ENCODE measurements at places on chromosomes 1 and 21.

DNA sequence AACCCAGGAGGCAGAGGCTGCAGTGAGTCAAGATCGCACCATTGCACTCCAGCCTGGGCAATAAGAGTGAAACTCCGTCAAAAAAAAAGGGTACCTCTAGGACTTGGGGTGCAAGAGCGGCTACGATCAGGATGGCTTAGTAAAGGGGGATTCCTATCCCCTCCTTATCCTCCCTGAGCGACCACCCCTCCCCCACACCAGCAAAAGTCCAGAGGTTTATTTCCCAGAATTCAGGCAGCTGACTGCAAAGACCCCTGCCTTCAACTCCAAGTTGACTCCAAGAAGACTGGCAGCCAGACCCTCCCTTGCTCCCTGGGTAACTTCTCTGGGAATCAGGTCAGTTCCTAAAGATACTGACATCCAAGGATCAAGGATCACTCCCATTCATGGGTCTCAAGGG is 12.4 kb upstream of the PRDM16 start:
- no peak for DNase-seq

DNA sequence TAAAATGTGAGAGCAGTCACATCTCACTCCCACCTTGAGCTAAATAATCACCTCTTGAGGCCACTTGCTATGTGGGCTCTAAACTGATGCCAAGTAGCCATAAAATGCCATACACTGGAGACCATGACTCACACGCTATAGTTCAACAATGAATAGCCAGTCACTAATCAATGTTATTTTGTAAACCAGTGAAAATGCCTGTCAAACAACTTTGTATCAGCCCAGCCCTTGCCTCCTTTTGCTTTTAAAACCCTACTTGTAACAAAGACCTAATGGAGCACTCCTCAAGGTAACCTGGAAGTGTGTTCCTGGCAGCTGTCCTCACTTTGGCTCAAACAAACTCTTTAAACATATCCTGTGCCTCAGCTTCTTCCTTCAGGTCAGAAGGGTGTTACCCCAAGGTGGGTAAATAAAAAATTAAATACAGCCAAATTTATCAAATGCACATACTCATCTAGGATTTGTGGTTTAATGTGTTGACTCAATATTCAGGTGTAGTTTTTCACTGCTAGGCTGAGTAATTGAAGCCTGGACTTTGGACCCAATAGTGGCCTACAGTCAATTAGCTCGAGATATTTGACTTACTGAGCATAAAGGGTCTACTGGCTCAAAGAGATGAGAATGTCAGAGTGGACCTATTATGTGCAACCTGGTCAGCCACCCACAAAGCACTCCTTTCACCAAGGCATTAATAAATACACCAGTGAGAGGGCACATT is 154.3 kb downstream of the COQ8A start:
- DNase-seq: no peak

DNA sequence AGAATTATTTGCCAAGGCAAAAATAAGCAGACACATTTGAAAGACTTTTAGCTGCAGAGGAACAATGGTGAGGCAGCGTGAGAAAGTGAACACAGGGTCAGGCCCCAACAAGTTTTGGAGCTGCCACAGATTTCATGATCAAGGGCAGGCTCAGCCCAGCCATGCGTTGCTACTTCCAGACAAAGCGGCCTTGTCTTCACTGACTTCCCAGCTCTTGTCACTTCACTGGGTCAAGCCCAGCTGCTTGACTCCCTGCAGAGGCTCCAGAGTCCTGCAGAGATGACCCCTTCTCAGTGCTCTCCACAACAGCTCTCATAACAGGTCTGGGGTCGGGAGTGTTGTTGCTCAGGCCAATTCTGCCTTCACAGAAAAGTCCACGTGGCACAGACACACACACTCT is 35.8 kb downstream of the HHAT start:
- no peak for DNase-seq

- DNase-seq: no peak
These were observed 28.6 kb upstream of the MAP10 start for GRCh38 chr1:232776526-232777106.

DNA sequence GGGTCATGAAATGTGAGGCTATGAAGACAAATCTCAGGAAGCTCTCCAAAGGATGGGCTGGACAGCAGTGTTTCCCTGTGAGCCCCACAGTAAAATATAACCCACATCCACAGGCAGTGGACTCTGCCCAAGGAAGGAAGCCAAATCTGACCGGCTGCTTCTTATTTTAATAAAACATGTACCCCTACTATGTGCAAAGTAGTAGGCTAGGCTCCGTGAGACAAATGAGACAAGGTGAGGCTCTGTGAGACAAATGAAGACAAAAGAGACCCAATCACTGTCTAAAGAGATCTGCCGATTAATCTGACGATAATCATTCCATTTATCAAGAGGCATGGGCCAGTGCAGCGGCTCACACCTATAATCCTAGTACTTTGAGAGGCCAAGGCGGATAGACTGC is 2.1 kb downstream of the ASAP3 start:
- no peak for DNase-seq

All from germinal center (tissue), 1 donor.